Stimulated activated CD8-positive, alpha-beta memory T cell treated with anti-CD3 and anti-CD28 coated beads, Interleukin-7, amount 100 ng/mL, for 1 hour (primary cell): ENCODE measurements at places on chromosomes 5 and 9.

GRCh38 chr9:14989811-14990210, 79.6 kb upstream of the FREM1 start:
- DNase-seq: no peak

- no peak for DNase-seq
Observed at GRCh38 chr5:137564398-137564961, 65.4 kb upstream of the SPOCK1 start.

- DNase-seq: no peak
Observed at GRCh38 chr5:143188692-143189091, 214.8 kb downstream of the NR3C1 start.

- no peak for DNase-seq
Observed at GRCh38 chr5:139881143-139881733, 85.6 kb downstream of the PSD2 start.

- DNase-seq: no peak
Observed at GRCh38 chr5:138000102-138000723, 32.7 kb downstream of the FAM13B start.

- DNase-seq: no peak
Observed at GRCh38 chr5:138574744-138575193, 432 bp downstream of the HSPA9 start.

DNA sequence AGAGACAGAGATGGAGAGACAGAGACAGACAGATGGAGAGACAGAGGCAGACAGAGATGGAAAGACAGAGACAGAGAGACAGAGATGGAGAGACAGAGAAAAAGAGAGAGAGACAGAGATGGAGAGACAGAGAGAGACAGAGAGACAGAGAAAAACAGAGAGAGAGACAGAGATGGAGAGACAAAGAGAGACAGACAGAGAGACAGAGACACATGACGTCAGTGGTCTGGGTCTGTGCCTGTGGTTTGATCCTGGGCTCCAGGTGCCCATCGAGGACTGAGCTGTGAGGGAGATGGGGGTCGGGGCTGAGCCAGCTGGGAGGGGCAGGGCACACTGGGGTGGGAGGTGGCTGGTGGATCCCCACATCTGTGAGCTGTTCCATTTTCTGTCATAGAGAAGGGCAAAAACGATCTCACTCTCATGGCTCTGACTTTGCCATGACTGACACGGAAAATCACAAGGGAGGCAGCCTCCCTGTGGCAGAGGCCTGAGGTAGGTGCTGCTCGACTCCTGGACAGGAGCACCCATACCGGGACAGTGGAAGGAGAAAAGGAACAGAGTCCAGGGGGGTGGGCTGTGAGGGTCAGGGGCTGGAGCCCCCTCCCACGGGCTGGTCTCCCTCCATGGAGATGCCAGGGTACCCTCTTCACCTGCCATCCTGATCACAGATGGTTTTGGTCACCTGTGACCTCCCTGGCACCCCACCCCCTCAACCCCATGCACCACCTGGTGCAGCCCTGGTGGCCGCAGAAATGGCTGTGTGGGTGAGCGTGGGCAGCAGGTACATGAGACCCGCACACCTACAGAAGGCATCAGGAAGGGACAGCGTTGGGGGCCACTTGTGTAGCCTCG, 28.8 kb downstream of the GLT6D1 start:
- no peak for DNase-seq

- no peak for DNase-seq
Observed at GRCh38 chr9:113957351-113957750, 81.2 kb downstream of the ZNF618 start.

DNA sequence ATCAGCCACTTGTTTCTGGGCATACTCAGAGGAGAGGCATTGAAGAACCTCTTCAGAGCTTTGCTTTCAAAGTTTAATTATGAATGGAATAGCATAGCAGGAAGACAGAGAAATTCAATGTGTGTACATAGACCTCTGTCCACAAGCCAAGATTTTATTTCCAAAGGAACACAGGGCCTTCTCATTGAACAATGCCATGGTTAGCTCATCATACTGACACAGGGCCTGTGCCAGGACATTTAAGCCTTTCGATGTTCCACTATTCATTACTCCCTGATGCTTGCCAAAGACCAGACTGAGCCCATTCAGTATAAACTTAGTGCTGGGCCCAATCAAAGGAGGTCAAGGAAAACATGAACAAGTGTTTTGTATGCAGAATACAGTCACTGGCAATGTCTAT, 280.8 kb downstream of the FBXL17 start:
- DNase-seq: no peak

- no peak for DNase-seq
Observed at GRCh38 chr5:179161901-179162300, 101.7 kb downstream of the ZNF354C start.

- no peak for DNase-seq
Observed at GRCh38 chr9:132914924-132915323, 29.5 kb downstream of the TSC1 start.

GRCh38 chr5:35938568-35939227, at the start of gene CAPSL:
TSS of gene CAPSL (minus strand) at chr5:35938622. CDS start at chr5:35921120, 17,502 bp downstream.
- DNase-seq: no peak

- no peak for DNase-seq
Observed at GRCh38 chr5:80825786-80826460, 134.2 kb upstream of the RASGRF2 start.

DNA sequence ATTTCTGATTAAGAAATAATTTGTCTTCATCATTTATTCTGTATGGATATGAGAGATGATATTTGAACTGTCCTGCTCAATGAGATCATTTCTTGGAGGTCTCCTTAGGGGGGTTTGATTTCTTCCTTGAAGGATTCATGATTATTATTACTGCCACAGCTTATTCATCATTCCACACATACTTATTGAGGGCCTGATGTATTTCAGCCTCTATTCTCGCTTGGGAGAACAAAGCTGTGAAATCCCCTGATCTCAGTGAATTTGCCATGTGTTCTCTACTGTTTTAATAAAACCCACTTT, 36.9 kb downstream of the PARP8 start:
- DNase-seq: no peak

GRCh38 chr5:134545070-134545868, 19.8 kb downstream of the JADE2 start:
- DNase-seq: no peak

DNA sequence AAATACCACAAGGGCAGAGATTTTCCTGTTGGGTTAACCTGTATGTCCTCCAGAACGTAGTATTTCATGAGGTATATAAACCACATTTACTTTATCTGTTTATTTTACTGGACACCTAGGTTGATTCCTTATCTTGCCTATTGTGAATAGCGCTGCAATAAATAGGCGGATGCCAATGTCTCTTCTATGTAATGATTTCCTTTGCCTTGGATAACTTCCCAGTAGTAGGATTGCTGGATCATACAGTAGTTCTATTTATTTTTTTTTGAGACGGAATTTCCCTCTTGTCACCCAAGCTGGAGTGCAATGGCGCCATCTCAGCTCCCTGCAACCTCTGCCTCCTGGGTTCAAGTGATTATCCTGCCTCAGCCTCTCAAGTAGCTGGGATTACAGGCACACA, 15.6 kb upstream of the TUT7 start:
- DNase-seq: no peak

GRCh38 chr5:107126341-107126740, 544.4 kb downstream of the EFNA5 start:
- DNase-seq: no peak

DNA sequence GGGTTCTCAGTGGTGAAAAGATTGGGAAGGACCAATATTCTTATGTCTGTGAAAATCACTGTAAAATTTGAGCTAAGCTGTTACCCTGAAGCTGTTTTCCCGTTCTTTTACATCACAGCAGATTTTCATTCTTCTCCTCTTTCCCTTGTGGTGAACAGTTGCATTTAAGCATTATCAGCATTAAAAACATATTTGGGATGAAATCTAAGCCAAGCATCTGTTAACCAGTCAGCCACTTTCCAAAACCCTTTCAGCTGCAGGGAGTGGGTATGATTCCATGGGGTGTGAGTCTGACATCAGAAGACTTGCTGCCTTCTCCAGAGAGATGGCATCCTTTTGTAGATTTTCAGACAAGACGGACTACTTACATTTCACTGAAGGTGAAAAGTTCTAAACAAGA, 97.2 kb downstream of the TRIO start:
- no peak for DNase-seq

- DNase-seq: no peak
Observed at GRCh38 chr5:174259696-174260420, 214.4 kb downstream of the NSG2 start.

GRCh38 chr5:95644351-95645042, 2.1 kb upstream of the RFESD start:
- no peak for DNase-seq

- DNase-seq: no peak
Observed at GRCh38 chr5:16934123-16934522, 2.0 kb downstream of the MYO10 start.

DNA sequence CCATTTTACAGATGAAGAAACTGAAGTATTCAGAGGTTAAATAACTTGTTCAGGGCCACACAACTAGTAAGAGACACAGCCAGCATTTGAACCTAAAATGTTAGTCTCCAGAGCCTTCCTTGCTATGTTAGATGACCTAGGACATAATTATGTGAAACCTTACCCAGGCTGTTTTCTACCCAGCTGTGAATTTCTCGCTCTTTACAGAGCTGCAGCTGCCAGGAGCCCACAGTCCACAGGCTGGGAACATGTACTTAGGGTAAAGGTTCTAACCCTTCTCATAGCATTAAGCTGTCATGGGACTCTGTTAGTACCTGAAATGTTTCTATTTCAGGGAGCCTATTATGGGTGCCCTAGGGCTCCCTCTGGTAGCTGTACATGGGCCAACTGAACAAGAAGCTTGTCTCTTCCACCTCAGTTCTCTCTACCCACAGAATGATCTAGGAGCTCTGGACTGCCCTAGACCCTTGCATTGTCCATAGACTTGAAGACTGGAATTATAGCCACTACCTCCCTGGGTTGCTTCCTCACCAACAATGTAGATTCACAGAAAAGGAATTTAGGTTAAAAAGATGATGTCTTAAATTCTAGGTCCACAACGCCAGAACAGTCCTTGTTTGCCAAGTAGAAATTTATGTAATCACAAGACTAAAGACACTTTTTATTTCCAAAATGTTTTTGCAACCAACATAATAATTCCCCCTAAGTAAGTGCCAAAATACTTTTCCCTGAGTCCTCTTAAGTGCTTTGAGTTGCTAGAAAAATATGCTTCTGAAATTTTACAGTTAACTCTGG, 262.9 kb downstream of the PIK3R1 start:
- DNase-seq: no peak

- DNase-seq: no peak
Observed at GRCh38 chr5:38494763-38495162, 61.7 kb downstream of the LIFR start.

GRCh38 chr5:4537489-4537888, 602.6 kb upstream of the ADAMTS16 start:
- DNase-seq: no peak

DNA sequence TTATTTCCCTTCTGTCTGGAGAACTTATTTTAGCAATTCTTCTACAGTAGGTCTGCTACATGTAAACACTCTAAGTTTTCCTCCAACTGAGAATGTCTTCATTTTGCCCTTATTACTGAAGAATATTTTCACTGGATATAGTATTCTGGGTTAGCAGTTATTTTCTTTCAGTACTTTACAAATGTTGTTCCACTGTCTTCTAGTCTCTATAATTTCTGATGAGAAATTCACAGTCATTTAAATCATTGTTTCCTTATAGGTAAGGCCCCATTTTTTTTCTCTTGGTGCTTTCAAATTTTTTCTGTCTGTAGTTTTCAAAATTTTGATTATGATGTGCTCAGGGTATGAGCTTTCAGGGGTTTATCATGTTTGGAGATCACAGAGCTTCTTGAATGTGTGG, 30.8 kb downstream of the MGAT1 start:
- DNase-seq: no peak
